ENCODE measurements at places on chromosomes 7 and 10.

DNA sequence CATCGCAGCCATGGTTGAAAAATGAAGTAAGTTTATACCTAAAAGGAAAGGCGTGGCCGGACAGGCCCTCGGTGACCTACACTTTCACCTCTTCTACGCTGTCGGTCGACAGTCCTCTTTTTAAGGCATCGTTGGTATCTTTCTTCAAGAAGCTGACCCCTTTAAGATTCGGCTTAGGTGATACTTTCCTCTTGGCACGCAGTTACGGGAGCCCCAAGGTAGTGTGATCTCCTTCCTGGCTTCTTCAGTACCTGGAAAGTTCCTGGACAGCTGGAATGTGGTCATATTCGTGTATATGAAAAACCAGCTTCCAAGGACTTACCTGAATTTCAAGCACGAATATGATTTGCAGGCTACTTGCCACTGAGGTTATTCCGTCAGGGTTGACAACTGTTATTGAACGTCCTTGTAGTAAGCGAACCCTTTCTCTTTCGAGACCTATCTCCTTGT lies 885 bp upstream of the SYPL1 start:
- DNase-seq: no peak

DNA sequence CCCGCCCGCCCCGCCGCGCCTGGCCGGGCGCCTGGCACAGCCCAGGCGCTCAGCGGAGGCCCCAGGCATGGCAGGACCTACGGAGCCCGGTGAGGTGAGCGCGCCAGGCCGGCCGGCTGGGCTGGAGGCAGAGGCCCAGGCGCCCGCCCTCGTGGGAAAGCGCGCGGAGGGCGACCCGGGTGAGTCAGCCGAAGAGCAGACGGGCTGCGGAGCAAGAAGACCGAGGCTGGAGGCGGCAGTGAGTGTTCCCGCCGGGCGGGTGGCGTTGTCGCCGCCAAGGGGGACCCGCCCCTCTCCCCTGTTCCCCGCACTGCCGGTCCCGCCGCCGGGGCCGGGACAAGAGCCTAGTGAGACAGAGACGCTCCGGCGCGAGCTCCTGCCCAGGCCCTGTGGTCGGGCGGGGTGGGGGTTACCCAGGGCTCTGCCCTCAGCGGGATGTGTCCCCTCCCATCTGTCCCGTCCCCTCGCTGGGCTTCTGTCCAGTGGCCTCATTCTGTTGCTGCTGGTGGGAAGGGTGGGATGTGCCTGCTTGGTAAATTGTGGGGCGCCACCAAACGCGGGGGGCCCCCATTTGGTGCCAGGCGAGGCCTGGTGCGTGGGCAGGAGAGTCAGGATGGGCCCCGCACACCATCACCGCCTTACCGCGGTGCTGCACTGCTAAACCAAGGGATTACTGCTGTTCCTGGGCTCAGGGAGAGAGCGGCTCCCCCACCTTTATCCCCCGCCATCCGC lies 17.0 kb upstream of the NODAL start:
- no peak for DNase-seq

DNA sequence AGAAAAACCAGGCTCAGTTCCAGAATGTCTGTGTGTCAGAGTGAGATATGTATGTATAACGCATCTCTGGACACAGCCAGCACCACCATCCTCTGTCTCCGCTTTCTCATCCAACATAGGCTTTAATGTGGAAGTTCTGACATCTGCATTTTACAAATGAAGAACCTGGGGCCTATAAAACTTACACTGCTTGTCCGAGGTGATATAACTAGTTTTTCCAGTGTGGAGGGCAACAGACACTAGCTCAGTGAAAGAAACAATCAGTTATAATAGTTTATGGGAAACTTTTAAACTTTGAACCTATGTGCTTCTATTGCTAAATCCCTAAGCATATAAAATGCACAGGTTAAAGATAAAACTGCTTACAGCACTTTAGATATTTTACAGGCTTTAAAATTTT lies 208.7 kb downstream of the CRPPA start:
- no peak for DNase-seq

DNA sequence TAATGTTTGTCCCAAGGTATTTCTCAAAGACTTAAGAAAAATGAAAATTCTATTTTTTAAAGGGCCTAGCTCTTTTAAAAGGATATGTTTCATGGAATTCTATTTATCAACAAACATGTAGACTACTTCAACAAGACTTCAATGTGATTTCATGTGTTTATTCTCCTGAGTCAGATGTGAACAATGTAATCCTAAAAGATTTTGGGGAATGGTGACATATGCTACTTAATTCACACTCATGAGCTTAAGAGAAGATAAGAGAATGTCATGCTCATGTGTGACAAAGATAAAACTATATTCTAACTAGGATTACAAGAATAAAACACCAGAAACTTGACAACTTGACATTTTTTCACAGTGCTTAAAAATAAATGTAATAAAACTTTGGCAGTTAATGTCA lies 127.5 kb downstream of the TES start:
- no peak for DNase-seq

GRCh38 chr7:77327932-77328628 lies 88.1 kb downstream of the GSAP start:
- DNase-seq: no peak

DNA sequence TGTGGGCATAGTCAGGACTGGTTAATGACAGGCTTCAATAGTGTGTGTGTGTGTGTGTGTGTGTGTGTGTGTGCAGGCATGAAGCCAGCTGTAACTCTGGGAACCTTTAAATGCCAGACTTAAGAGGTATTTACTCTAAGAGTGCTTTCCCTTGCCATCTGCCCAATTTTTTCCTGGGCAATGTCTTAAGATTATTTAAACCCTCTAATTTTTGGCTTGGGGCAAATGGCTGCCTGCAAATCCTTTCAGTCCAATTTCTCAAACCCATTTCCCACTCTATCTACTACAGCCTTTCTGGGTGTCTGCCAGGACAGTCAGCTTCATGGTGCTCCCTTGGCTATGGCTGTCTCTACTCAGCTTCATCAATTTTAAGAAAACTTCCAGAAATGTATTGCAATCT lies 62.6 kb upstream of the C1GALT1 start:
- DNase-seq: no peak

DNA sequence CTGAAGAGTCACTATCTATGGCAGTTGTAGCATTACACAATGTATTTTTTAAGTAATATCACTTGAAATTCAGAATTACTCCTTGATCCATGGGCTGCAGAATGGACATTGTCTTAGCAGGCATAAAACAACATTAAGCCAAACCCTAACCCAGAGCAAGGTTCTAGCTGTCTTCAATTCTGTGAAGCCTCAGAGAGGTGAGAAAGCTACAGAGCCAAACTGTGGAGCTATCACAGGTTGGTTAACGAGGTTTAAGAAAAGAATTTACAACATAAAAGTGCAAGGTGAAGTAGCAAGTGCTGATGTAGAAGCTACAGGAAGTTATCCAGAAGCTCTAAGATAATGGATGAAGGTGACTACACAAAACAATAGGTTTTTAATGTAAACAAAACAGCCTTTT lies 582.7 kb upstream of the POT1 start:
- no peak for DNase-seq

DNA sequence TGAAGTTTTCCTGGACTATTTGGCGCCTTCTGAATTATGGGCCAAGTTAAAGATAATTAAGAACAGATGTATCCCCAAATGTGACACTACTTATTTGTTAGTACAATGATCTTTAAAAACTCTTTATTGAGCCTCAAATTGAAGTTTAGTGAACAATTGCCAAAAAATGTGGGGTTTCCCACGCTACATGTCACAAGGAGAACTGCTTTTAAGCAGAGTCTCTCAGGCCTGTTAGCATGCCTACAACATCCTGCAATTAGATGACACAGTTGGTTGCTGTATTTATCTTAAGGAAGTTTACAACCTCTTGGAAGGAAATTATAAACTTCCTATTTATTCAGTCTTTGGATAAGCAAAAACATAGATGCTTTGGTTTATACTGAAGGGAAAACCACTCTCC lies 733.0 kb downstream of the TNS3 start:
- DNase-seq: no peak

DNA sequence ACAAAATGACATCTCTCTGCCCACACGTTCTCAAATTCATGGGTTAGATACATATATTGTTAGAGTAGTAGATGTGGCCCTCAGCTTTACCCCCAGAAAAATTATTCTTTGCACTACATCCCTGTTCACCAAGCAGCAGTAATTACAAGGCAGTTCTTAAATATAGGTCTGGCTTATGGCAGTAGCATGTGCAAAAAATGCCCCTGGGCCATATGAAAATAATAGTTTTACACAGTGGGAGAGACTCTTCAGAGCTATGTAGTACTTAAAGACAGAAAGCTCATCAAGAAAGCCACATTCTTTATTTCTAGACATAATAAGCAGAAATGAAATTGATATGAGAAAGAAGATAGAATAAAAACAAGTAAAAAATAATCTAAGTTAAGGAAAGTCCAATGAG lies 196.3 kb upstream of the FOXP2 start:
- DNase-seq: no peak

- DNase-seq: no peak
Measured at GRCh38 chr7:70093205-70093904, 495.1 kb downstream of the AUTS2 start.

- no peak for DNase-seq
Measured at GRCh38 chr7:741850-742249, 14.8 kb upstream of the PRKAR1B start.

- no peak for DNase-seq
Measured at GRCh38 chr10:96765406-96766240, 45.3 kb upstream of the PIK3AP1 start.

DNA sequence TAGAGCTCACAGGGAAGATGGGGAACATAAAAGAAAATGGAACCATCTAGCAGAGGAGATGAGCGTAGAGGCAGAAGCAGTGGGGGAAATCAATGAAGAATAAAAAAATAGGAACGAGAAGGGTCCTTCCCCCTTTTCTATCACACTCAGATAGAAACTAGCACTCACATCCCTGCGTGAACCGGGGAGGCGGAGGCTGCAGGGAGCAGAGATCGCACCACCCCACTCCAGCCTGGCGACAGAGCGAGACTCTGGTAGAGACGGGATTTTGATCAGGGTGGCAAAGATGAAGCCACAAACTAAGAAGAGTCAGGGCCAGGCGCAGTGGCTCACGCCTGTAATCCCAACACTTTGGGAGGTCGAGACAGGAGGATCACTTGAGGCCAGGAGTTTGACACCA lies 64.7 kb upstream of the ECHDC3 start:
- DNase-seq: no peak

GRCh38 chr7:41738806-41739205 lies 35.9 kb upstream of the INHBA start:
- DNase-seq: no peak

DNA sequence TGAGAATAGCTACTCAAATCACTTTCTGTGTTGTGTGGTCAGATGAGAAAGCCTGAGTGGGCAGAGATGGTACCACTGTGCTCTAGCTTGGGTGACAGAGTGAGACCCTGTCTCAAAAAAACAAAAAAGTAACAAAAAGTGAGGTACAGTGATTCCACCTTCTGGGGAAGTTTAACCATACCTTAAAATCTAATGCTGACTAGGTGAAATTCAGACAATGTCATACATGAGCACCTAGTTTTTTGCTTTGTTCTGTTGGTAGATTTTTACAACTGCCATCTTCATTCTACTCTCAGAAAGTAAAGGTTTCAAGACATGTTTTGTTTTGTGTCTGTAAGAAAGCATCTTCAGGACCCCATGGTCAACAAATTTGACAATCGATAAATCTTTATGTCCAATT lies 144.2 kb downstream of the ARHGAP21 start:
- DNase-seq: no peak

GRCh38 chr7:90727412-90727811 lies 131.3 kb downstream of the CDK14 start:
- no peak for DNase-seq

DNA sequence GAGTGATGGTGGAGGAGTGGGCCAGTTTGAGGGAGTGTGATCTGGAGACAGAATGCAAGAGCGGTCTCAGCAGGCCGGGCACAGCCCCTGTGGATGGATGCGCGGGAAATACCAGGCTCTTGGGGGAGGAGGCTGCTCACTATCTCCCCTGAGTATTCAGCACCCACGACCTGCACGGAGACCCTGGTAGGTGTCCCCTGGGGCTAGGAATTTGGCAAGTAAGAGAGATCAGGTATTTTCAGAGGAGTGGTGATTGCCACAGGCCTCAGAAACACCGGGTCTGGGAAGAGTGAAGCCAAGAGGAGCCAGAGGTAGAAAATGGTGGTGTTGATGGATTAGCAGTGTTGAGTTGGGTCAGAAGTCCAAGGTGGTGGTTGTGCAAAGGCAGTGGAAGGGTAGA lies 426.3 kb downstream of the PAXIP1 start:
- DNase-seq: no peak

DNA sequence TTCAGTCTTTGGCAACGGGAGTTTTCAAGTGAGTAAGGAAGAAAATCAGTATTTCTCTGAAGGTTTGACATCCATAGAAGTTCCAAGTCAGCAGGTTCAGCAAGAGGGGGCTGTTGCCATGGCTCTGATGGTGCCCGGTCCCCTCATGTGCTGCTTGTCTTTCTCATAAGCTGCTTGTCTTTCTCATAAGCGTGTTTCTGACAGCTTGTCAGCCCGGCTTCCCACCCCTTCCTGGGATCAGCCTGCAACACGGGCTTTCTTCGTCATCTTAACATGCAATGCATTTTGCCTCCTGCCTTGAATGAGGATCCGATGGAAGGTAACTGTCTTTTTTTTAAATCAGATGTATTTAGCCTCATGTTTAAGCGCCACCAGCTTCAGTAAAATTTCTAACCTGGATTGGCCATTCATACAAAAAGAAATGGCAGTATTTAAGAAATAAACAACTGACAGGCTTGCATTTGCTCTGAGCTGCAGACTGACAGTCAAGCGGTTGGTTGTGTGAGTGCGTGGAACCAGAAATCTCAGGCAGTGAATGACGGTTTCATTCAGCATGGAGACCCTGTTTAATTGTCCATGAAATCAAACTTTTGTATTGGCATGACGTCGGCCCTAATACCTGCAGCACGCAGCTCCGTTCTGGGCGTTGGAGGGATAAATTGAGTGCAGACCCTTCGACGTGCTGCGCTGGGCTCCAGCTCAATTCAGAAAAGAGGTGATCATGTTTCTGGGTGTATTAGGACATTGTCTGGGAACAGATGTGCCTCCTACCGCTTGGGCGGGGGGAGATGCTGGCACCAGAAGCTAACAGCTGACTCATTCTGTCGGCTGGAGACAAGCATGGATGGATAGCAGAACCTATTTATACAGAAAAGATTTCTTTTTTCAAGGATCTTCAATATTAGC lies 454.7 kb upstream of the FOXK1 start:
- DNase-seq: no peak

Data from NCI-H748 treated with DMSO at 0.1 percent for 48 hours (cell line).